ENCODE measurements at places on chromosomes 4 and X.

DNA sequence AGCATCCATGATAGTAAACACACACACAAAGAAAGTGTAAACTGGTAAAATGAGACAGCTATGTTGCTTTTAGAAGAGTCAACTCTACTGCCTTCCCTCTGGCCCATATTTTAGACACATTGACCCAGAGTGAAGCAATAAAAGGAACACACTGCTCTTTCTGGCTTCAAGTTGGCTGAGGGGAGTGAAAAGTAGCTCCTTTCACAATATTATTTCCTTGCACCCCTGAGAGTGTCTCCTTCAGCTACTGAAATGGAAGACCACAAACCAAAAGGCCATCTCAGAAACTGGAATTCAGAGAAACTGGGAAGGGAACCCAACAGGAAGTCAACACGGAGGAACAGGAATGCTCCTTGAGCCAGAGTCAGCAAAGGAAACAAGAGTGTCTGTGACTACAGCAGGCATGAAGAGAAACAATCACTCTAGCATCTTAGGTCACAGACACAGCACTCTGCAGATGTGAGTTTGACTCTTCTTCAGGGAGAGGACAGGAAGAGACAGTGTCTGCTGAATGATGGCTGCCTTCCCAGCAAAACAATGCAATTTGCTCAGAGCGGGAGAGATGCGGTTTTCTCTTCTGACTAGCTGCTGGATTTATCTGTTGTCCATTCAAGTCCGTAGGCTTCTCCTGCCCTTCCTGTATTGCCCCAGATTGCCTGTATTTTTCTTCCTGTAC is 106.7 kb downstream of the SPATA18 start:
- DNase-seq = no peak

DNA sequence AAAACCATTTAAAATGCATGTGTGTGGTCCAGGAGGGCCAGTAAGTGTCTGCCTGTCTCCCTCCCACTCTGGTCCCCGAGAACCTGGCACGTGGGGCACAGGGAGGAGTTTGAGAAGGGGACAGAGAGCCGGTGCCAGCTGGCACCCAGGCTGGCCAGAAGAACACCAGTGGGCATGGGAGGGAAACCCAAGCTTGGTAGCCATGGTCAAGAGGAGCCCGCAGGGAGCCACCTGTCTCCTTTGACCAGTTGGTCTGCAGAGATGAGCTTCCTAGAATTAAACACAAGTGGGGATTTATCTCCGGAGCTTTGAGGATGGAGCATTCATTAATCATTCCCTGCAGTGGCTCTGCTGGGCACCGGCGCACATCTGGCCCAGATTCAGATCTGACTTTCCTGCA is 41.6 kb downstream of the HMX1 start:
- no peak for DNase-seq

- no peak for DNase-seq
Measured at GRCh38 chrX:1492421-1493012, 39.8 kb upstream of the ASMTL start.

- DNase-seq = no peak
Measured at GRCh38 chrX:120736989-120737388, 107.1 kb upstream of the C1GALT1C1 start.

- no peak for DNase-seq
Measured at GRCh38 chrX:37371578-37371991, 22.4 kb downstream of the PRRG1 start.

DNA sequence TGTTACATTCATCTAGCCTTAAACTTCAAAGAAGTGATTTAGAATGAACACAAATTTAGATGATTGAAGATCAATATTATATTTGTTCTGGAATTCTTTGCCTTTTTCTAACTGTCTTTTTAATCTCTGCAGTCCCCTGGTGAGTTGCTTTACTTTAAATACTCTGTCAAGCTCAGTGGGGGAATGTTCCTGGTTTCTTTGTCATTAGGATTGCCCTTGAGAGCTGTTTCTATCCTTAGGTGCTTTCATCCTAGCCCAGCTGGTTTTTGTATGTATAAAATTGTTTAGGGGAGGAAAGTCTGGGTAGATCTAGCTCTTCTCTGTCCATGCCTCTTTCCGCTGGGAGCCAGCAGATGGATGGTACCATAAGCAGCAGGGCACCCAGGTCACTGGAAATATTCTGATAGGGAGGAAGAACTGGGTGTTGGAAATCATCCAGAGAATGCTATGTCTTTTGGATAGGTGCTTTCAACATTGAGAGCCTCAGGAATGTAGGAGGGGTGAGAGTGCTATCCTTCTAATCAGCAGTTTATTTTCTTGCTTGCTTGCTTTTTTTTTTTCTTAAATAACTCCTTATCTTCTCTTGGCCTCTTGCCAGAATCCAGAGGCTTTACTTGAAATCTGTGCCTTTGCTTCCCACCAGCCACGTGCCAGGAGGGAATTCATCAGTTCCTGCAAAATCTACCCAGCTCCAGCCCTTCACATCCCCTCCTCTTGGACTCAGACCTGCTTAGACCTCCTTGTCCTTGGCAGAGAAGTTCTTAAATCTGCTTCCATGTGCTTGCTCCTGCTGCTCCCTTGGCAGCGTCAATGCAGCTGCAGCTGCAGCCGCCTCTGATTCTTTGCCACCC is 215.3 kb upstream of the ANXA3 start:
- no peak for DNase-seq

DNA sequence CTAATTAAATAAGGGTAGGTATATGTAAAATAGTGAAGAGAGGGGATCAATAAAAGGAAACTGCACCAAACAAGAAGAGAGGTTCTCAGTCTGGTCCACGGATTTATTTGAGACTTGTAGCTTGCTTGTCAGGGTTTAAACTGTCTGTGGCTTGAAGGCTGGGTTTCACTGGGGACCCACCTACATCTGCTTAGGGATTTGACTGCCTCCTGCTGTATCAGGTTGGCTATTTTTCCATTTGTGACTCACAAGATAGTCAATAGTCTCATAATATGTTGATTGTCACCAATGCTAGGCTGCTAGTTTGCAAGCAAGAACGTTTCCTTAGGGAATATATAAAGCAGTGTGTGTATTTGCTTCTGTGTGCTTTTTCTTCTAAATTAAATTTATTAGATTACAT is 1950.7 kb upstream of the IGFBP7 start:
- DNase-seq = no peak

GRCh38 chr4:70877556-70877955 is 24.6 kb upstream of the MOB1B start:
- no peak for DNase-seq

DNA sequence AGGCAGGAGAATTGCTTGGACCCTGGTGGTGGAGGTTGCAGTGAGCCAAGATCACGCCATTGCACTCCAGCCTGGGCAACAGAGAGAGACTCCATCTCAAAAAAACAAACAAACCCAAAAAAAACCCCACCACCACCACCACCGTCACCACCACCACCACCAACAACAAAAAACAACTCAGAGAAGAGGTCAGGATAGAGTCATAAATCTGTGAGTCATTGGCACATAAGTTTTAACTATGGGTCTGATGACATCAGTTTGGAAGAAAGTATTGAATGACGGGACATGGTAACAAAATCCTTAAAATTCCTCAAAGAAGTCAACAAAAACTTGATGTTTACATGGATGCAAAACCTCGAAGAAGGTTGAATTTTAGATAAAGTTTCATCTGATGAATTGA is 288.0 kb upstream of the SFRP2 start:
- no peak for DNase-seq

- no peak for DNase-seq
Measured at GRCh38 chrX:153649915-153650782, 3.1 kb downstream of the DUSP9 start.

DNA sequence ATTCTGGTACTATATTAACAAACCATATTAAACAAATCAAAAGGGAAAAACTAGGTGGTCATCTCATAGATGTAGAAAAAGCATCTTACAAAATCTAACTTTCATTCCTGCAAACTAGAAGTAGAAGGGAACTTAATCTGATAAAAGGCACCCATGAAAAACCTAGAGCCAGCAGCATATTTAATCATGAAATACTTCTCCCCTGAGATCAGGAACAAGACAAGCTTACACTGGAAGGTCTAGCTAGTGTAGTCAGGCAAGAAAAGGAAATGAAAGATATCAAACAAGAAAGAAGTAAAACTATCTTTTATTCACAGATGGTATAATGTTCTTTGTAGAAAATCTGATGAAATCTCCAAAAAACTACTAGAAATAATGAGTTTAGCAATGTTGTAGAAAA is 41.2 kb downstream of the ATP10D start:
- no peak for DNase-seq

- no peak for DNase-seq
Measured at GRCh38 chr4:28004520-28004919, 1143.9 kb downstream of the STIM2 start.

- DNase-seq = no peak
Measured at GRCh38 chrX:9569876-9570301, 105.0 kb downstream of the TBL1X start.

GRCh38 chr4:68304731-68305130 is 45.2 kb downstream of the YTHDC1 start:
- no peak for DNase-seq

- no peak for DNase-seq
Measured at GRCh38 chr4:77127837-77128621, 29.0 kb upstream of the CCNG2 start.

- DNase-seq = no peak
Measured at GRCh38 chr4:14025111-14025510, 397.6 kb upstream of the BOD1L1 start.

DNA sequence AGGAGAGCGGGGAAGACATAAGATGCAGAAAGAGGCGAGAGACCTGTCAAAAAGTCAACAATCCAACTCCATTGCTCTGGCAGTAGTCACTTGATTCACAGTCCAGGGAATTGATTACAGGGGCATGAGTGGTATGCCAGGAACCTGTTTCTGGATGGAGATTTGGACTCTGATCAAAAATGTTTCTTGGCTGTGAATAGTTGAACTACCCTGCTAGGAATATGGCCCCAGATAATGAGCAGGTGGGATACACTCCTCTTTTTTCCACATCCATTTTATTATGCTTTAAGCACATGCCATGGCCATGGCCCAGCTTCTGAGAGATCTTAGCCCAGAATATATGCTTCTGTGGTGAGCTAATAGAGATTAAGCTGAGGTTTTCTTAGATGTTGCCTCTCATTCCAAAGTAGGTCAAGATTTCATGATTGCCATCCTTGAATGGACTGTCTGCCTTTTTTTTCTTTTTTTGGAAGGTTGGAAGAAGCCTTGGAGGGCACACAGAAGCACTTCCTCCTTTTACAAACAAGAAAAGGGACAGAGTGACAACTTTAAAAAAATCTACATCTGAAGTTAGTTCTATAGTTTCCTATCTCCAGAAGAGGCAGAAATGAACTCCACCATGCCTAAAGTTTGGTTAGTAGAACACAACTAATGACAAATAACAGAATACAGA is 121.9 kb downstream of the KIT start:
- DNase-seq = no peak
